Stimulated activated CD4-positive, alpha-beta T cell treated with anti-CD3 and anti-CD28 coated beads, Interleukin-1b, Interleukin-23, amount 100 ng/mL, for 1 hour (primary cell): ENCODE measurements at places on chromosomes 11 and 22.
A peak's percentile ranks its signal among the peaks of the same experiment; 100 is the strongest.

- no peak for DNase-seq
Measured at GRCh38 chr22:27719535-27720227, 81.9 kb downstream of the MN1 start.

DNA sequence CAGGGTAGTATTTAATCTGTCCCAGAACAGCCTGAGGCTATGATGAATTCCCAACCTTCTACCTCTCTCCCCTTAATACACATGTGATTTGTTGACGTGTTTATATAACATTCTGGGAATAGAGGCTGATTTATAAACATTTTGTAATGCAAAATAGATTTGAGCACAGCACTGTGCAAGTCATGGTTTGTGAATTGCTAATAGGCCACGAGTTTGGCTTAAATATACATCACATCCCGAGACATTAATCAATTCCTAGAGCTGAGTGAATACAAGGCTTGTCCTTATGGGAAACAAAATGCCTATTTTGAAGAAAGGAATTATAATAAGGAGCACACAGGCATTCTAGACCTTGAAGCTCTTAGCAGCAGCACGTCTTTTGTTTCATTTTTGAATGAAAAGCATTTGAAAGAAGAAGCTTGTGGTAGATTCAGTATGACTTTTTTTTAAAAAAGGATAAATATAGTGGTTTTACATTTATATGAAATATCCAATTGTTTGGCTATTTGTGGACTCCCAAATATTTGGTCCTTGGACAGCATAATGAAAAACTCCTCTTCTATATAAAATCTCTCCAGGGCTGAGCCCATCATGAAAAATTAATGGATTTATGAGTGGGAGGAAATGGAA, 116.4 kb downstream of the SLC17A6 start:
- no peak for DNase-seq

GRCh38 chr22:39685336-39686177, 115.0 kb downstream of the CACNA1I start:
- no peak for DNase-seq

DNA sequence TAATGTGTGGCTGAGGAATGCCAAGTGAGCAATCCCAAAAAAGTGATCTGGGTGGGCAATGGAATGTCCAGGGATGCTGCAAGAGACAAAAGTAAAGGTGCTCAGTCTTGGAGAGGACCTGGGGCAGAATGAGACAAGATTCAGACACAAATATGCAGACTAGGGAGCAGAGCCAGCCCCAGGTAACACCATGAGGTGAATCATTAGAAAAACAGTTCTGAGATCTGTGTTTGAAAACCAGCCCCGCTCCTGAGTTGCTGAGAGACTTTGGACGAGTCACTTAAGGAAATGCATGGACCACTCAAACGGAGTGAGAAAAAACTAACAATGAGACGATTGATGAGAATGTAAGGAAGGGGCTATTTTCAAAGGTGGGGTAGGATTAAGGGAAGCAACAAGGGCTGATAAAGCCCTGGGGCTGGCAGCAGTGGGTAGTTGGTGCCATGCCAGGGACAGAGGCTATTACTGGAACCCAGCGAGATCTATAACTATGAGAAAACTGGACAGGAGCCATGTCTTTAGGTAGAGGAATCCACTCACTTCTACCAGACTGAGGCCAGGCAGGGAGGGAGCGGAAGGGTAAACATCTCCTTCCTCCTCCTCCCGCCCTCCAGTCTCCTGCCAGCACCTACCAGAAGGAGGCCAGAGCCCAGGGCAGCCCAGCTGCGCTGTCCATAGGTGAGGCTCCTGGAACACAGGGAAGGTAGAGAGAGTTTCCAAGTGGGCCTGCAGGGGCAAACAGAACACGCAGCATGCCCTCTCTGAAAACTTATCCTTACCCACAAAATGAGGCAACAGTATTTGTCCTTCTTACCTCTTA, 130.4 kb upstream of the TEAD1 start:
- DNase-seq, result no peak

DNA sequence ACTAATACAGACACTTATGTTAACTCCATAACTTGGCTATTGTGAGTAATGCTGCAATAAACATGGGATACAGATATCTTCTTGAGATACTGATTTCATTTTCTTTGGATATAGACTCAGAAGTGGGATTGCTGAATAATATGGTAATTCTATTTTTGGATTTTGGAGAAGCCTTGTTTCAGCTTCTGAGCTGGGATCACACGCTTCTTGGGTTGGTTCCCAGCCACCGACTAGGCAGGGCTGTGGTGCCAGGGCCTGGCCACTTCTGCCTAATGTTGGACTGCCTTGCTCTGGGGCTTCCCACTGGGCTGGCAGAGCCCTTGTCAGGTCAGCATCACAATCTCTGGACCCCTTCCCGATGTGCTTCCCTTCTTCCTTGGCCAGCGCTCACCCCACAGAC, 14.0 kb upstream of the MCHR1 start:
- no peak for DNase-seq

DNA sequence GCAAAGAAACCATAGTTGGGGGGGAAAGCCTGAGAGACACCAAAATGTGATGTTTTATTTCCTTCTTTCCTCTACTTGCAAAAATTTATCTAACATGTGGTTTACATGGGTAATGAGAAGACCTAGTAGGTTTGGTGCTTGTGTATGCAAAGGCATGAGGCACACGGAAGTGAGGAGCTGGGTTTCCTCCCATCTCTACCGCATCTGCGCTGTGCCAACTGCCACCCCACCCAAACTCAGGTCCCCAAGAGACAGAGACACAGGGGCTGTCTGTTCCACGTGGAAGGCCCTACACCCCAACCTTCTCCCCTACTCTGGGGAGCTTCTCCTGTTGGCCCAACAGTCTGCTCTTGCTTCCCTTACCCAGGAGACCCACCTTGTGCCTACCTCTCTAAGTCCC, 4.8 kb downstream of the RTL6 start:
- DNase-seq, result no peak

GRCh38 chr11:73716153-73717056, 44.5 kb downstream of the RAB6A start:
- no peak for DNase-seq

DNA sequence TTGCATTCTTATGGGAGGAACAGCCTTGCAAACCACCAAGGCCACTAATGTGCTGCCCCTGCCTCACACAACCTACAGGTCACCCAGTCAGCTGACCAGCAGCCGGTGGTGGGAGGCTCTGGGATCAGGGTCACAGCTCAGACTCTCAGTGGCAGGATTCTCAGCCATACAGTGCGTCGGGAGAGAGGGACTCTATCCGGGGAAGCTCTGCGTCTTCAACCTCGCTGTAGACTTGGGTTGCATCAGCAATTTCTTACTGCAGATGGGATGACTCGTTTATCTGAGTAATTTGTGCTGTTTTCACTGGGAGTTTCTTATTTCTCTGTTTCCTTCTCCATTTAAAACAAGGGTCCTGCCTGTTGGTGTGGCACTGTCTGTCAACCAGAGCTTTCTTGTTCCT, 257.7 kb downstream of the TBC1D22A start:
- DNase-seq, result no peak

GRCh38 chr11:106681435-106681834, 336.8 kb downstream of the GUCY1A2 start:
- no peak for DNase-seq

GRCh38 chr11:48307760-48308386, 1.9 kb downstream of the OR4S1 start:
- peak; percentile 49 for DNase-seq

DNA sequence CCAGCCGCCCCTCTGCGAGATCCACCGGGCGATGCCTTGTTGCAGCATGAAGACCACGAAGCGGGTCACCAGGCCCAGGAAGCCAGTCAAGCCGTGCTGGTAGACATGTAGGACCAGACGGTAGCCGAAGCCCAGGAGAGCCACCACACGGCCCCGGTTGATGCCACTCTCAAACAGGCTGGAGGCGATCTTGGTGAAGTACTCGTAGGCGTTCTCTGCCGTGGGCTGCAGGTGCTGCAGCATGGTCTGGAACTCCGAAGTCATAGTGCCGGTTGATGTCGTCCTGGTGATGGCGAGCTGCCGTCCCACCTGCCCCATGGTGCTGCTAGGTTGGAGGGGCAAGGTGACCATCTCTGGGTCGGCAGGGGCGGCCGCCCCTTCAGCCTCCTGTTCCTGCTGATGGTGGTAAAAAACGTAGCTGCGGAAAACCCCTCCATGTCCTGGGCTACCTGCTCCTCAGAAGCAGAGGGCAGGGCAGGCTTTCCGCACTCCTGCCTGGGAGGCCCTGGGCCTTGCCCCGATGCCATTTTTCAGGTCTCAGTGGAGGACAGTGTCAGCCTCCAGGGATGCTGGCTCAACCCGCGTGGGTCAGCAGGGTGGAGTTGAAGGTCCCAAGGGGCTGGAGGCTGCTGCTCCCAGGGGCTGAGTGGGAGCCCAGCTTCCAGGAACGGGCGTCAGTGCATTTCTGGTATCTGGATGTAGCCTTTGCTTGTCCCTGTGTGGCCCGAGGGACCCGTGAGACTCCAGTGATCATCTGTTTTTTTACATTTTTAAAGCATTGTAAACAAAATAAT, 98.7 kb downstream of the ADAMTS15 start:
- no peak for DNase-seq

DNA sequence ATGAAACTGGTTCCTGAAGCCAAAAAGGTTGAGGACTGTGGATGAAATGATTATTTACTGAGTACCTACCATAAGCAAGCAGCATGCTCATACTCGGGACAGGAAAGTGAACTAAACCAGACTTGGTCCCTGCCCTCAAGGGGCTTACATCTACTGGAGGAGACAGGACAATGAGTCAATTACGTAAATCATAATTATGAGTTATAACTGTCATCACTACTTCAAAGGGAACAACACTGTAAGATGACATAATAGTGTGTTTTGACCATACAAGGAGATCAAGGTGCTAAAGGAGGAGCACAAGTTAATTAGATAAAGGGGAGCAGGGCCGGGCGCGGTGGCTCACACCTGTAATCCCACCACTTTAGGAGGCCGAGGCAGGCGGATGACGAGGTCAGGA, 2.5 kb downstream of the FAM227A start:
- no peak for DNase-seq

DNA sequence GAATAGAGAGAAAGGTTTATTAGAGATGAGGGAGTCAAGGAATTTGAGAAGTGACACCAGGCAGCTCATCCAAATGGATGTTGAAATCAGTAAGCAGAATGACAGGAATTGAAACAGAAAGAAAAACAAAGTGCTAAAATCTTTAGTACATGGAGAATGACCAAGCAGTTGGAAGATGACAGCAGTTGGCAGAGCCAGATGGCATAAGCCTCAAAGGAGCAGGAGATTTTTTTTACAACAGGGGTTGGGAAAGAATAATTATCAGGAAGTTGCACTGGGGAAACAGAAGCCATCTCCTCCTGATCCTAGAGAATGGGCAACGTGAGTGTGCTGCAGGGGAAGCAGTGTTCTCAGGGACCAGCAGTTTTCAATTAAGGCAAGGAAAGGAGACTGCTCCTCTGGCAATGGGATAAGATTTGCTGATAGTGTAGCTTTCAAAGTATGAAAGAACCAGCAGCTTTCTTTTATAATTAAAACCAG, 28.9 kb downstream of the RAB39A start:
- no peak for DNase-seq

GRCh38 chr22:25403811-25404471, 160.5 kb upstream of the GRK3 start:
- no peak for DNase-seq

DNA sequence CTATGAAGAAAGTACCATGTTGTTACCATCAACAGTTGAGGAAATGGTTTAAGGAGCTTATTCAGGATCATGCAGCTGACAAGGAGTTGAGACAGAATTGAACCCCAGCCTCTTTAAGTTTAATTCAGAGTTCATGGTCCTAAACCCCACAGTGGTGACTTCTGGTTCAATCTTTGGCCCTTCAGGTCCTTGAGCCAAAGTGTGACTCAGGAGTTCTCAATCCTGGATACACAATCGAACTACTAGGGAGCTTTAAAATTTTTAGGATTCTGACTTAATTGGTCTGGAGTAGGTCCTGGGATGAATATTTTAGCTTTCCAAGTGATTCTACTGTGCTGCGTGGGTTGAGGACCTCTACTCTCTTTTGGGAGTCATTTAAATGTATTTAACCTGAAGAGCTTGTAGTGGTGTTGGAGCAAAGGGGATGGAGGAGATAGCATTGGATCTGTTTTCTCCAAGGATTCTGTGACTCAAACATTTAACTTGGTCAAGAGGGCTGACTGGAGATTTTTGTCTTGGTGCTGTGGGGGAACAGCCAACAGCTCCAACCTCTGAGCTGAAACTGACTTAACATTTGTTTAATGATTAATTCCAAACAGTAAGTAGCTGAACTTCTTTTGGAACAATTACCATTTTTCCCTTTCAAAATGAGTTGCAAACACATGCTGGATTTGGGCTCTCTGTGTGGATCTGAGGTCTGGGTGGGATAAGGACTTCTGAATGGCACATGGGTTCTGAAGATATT, 80.1 kb downstream of the INSC start:
- DNase-seq, result no peak
